HuH-7 (cell line): ENCODE measurements at places on chromosomes 6 and 20.

DNA sequence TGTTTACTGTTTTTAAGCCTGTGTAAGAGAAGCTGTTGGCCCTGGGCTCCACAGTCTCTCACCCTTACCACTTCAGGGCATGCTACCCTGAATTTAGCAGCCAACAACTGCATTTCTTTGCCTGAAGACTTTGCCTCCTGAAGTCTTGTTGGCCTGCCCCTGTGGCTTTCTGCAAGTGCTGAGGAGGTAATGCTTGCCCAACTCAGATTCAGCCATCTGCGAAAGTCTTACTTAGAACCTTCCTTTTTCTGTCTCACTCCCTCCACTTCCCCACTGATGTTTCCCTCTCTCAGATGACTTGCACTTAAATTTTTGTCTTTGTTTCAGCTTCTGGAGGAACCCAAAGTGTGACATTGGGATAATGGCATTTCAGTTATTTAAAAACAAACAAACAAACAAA is 11.8 kb upstream of the IBTK start:
- no peak for DNase-seq

- no peak for DNase-seq
These were observed 3.1 kb upstream of the STX16 start for GRCh38 chr20:58647796-58648501.

GRCh38 chr20:37816726-37817125 is 86.2 kb upstream of the VSTM2L start:
- DNase-seq: no peak

DNA sequence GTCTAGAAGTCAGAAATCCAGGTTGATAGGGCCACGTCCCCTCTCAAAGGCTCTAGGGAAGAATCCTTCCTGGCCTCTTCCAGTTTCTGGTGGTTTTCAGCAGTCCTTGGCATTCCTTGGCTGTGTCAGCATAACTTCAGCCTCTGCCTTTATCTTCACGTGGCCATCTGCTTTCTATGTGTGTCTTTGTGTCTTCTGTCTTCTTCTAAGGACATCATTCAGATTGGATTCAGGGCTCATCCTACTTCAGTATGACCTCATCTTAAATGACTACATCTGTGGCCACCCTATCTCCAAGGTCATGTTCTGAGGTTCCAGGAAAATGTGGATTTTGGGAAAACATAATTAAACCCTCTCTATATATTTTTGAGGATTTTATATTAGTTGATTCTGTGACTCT is 23.0 kb downstream of the C6orf89 start:
- no peak for DNase-seq

GRCh38 chr6:219641-220198 is 72.6 kb upstream of the DUSP22 start:
- DNase-seq: peak; percentile 40

DNA sequence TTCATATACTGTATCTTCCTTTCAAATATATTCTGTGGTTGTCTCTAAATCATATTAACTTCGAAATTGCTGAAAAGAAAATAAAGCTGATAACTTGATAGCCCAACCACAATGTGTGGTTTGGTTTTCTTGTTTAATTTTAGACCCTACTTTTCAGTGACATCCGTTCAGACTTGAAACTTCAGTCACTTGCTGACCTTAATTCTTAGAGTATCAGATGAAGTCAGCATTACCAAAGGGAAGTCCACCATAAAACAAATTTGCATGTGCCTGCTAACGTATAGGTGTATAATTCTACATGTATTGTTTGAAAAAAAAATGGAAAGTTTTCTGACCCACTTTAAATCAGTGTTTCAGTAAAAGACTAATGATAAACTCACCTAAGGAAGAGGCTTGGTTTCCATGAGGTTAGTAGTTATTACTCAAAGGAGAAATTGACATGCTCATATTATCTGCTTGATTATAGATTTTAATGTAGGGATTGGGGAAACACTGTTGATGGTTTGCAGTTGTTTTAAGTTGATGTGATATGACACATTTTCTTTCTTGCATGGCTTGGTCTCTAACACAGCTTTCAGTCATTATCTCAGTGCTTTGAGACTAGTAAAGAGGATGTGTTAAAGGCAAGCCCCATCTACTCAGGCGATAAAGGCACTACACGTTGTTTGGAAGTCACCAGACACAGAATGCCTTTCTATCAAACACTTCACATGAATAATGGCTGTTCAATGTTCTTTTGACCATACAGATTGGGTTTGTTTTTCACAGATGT is 5.2 kb upstream of the IL17A start:
- no peak for DNase-seq

DNA sequence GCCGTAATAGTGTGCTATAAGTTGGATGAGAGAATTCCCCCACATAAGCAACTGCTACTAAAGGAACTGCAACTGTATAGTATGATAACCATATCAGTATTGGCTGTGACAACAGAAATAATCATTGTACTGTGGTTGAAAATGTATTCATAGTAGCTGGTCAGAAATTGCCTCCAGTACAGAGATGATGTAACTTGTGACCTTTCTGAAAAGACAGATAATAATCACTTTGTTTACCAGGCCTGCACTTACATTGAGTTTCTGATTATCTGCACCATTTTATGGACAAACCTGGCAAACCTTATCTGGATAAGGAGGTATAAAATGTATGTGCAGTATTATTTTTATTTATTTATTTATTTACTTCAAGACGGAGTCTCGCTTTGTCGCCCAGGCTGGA is 19.0 kb downstream of the CFAP206 start:
- DNase-seq: no peak

- DNase-seq: no peak
These were observed 74.2 kb downstream of the TOX2 start for GRCh38 chr20:43988867-43989266.

- no peak for DNase-seq
These were observed 18.9 kb upstream of the HLA-DOA start for GRCh38 chr6:33028220-33028849.

GRCh38 chr6:107321793-107322192 is 137.6 kb downstream of the PDSS2 start:
- DNase-seq: no peak

DNA sequence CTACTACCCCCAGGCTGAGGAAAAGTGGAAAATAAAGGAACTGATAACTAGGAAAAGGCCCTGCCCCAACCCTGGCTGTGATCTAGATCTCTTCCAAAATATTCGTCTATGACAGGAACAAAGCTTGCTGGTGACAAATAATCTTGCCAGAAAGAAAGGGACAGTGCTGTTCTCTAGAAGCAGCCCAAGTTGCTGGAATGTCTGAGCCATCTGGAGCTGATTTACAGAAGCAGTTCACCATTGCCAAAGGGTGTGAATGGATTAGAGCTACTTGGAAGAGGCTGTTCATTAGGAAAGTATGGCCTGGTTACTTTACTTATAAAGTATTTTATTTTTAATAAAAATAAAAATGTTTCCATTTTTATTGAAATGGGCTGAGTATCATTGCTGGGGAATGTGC is 146.3 kb downstream of the EPM2A start:
- DNase-seq: no peak

GRCh38 chr6:88492241-88492640 is 326.1 kb upstream of the CNR1 start:
- DNase-seq: no peak
